Hematopoietic multipotent progenitor cell treated with erythropoietin and hydrocortisone succinate and interleukin-3 and kit ligand, for 4 days (in vitro differentiated cells): ENCODE measurements at places on chromosomes 5 and 9.

DNA sequence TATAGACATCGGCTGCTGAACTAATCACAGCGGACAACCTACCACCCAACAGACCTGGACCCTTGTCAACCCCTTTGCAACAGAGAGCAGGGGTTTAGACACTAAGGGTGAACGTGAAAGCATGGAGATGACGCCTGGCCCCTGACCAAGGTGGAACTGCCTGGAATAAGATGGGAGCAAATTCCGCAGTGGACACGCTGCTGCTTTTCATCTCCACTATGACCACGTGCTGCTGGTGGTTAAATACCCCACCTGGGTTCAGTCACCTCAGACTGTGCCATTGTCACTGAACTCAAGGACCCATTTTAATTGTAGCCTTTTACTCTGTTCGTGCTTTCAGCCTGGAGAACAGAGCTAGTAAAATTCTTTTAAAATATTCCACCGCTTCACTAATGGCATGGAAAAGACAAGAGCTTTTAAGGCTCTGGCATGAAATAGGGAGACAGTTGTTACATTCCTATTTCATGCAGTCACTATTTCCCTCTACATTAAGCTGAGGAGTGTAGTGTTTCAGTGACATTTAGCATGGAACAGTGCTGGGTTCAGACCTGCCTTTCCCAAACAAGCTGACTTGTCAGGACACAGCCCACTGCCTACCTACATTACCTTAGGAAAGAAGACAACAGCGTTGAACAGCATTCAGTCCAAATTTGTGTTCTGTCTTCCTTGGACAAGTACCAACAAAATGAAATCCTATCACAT is 96.8 kb downstream of the ANKRD18B start:
- DNase-seq = no peak

DNA sequence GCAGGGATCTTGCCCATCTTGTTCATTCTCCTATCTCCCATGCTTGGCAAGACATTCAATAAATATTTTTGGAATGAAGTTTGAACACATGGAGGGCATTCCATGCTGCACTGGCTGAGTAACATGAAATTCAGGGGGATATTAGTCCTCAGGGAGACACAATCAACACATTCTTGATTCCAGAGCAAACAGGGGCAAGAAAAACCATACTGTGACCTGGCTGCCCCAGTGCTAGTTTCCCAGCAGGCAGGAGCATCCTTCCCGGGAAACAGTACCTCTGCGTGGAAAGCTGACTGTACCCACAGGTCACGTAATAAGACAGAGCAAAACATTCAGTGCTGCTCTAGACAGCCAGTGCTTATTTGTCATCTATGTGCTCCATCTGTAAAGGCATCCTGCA is 66.3 kb upstream of the SPOCK1 start:
- no peak for DNase-seq

GRCh38 chr9:77872863-77873262 is 158.7 kb downstream of the GNAQ start:
- no peak for DNase-seq

- peak; percentile 20 for DNase-seq
Measured at GRCh38 chr5:169856571-169856970, 123.7 kb downstream of the INSYN2B start.

- peak; percentile 44 for DNase-seq
Measured at GRCh38 chr5:171984748-171985419, 21.6 kb downstream of the FBXW11 start.

DNA sequence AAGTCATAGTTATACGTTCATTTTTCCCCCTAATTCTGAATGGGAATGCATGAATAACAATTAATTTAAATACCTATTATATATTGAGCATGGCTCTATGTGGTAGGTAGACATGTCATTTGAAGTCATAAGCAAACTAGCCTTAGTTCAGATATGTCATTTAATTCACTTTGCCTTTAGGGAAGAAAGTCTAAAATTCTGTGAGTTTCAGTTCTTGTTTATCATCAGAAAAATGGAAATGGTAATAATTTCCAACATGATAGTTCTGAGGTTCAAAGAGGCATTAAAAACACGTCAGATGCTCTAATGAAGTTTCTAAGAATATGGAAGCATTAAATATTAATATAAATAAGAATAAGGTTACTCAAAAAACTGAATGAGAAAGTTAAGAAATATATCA is 13.1 kb upstream of the ANXA1 start:
- DNase-seq = no peak

DNA sequence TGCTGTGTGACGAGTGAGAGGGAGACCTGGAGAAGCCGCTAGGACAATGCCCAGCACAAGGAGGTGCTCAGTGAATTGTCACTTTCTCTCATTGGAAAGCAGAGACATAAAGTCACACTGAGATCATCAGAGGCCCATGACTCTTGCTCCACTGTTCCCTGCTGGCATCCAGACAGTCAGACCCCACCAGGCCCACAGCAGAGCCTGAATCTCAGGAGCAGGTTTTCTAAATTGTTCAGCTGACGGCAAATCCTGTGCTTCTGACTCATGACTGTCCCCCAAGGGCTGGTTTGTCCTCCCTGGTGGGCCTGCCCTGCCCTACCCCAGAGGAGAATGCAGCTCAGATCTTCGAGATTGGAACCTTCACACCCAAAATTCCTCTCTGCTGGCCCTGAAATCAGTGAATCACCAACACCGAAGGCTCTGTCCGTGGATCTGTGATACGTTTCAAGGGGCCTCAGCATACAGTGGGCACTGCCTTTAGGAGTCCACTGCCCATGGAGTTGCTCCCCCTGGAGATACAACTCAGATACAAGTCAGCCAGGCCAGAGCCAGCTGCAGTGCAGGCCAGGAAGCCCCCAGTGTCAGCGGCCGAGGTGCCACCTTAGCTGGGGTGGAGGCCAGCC is 2.7 kb downstream of the PTGES start:
- DNase-seq = no peak

GRCh38 chr5:170448221-170448620 is 55.6 kb upstream of the KCNIP1 start:
- DNase-seq = no peak

GRCh38 chr5:144458216-144458615 is 287.5 kb downstream of the KCTD16 start:
- no peak for DNase-seq

DNA sequence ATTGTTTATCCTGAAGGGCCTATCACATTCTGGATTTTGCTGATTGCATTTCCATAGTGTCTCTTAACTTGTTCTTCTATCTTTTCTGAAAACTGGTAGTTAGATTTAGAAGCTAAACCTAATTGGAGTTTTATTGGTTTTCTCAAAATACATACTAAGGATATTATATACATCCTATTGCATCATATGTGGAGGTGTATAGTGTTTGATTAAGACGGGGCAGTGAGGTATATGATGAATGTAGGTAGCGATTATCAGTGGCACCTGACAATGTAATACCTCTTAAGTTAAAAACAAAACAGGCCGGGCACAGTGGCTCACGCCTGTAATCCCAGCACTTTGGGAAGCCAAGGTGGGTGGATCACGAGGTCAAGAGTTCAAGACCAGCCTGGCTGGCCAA is 35.0 kb downstream of the TGFBR1 start:
- DNase-seq = no peak

DNA sequence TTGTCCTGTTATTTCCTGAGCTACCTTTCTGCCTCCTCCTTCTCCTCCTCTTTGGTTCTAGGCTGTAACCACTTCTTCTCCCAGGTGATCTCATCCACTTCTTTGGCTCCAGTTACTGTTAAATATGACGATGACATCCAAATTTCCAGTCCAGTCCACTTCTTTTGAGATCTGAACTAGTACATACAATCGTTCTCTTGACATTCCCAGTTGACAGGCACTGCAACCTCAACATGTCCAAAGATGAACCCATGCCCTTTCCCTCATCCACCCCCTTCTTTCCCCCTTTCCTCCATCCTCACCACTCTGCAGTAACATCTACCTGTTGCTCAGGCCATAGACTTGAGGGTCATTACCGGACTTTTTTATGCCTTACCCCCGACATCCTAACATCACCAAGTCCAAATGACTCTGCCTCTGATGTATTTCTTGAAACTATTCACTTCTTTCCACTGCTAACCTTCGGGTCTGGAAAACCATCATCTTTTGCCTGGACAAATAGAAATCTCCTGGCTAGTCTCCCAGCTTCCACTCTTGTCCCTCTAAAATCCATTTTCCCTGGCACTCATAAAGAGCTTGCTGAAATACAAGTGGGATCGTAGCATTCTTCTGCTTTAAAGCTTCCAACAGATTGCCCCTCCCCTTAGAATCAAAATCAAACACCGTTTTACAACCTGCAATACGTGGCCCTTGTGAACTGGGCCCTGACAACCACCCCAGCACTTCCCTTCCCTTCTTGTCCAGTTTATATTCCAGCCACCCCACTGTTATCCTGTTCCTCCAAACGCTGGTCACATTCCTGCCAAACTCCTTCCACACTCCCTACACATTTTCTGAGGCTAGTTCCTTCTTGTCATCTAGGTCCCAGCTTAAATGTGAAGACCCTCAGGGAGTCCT is 31.5 kb downstream of the KLF9 start:
- DNase-seq = no peak

- DNase-seq = peak; percentile 99
Measured at GRCh38 chr5:37552770-37553719, 173.9 kb downstream of the WDR70 start.

DNA sequence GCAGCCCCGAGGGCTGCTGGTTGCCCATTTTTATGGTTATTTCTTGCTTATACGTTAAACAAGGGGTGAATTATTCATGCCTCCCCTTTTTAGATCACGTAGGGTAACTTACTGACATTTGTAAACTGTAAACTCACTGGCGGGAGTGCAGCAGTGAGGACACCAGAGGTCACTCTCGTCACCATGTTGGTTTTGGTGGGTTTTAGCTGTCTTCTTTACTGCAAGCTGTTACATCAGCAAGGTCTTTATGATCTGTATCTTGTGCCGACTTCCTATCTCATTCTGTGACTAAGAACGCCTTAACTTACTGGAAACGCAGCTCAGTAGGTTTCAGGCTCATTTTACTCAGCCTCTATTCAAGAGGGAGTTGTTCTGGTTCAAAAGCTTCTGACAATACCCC is 155.0 kb upstream of the PRDM9 start:
- peak; percentile 8 for DNase-seq

GRCh38 chr5:73946278-73946677 is 320.3 kb downstream of the ARHGEF28 start:
- no peak for DNase-seq

GRCh38 chr9:70578720-70579119 is 164.3 kb upstream of the KLF9 start:
- DNase-seq = peak; percentile 15

DNA sequence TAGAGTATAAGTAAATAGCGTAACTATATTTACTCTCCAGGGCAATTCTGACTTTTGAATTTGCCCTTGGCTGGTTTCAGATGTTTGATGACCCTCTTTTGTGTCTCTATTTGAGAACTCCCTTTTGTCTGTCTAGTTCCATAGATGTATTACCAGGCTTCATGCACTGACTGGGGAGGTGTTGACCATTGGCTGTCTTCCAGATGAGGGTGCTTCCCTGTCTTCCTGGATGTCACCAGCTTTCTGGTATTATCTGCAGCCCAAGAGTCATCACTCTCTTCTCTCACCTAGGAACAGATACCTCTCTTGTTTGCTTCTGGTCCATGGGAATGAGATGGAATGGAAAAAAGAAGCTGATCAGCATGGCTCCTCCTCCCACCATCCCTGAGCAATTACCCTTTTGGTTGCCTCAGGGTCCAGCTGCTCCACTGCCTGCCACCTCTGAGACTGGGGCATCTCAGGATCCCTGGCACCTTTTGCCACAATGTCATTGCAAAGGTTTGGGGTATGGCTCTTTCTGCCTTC is 58.7 kb upstream of the TMED7 start:
- DNase-seq = no peak

- DNase-seq = no peak
Measured at GRCh38 chr5:140633021-140633471, at the start of gene CD14. TSS of gene CD14 (minus strand) at chr5:140633175. CDS start at chr5:140633071, 104 bp downstream.

DNA sequence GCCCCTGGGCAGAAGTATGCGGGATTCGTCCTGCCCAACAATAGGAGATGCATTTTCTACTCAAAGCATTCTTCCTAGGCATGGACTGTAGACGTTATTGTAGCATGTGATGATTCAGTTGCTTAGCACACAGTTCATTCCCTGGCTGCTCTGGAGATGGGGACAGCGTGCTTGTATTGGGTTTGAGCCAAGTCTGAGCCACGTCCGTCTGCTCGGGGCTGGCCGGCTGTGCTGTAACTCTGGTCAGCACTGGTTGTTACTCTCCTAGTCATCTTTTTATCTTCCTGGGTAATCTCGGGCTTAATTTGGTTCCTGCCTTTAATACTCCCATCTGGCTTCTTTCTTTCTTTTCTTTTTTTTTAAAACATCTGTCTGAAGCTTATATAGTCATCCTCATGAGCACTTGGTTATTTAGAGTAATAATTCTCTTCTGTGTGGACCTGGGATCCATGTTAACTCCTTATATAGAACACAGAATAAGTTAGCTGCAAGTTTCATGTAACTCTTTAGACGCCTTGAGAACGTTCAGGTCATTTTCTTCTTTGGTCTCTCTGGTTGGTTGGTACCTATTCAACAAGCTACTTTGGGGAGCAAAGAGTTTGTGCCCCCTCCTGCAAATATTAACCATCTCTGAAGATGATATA is 118.8 kb upstream of the RPS23 start:
- no peak for DNase-seq

- no peak for DNase-seq
Measured at GRCh38 chr5:108167174-108167573, 214.7 kb downstream of the FBXL17 start.

DNA sequence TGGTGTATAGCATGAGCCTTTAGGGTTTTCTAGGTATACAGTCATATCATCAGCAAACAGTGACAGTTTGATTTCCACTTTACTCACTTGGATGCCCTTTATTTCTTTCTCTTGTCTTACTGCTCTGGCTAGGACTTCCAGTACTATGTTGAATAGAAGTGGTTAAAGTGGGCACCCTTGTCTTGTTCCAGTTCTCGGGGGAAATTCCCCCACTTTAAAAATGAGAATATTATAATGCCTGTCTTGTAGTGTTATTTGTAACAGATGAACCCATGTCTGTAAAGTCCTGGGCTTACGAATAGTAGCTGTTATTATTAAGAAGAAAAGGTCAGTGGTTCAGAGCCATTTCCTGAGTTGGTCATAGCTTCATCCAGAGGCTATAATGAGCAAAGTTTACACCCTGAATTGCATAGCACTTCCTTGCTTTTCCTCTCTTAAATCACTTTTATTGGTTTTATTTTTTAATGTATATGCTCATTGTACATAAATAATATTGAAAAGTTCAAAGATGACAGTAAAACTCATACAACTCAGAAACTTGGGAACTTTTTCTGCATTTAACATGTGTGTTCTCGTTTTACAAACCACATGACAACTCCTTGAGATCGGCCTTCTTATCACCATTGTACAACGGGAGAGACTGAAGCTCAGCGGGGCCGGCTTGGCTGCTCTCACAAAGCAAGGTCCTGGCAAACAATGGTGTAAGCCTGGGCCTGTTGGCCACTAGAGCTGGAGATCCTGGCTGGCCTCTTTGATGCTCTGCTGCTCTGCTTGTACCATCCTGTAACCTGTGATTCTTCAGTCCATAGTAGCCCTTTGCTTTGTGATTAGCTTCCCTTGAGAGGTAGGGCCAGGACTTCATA is 85.2 kb downstream of the CYFIP2 start:
- no peak for DNase-seq

GRCh38 chr9:117095081-117095480 is 319.8 kb downstream of the ASTN2 start:
- DNase-seq = no peak

GRCh38 chr9:17165764-17166163 is 30.9 kb downstream of the CNTLN start:
- peak; percentile 45 for DNase-seq
